Endothelial cell (in vitro differentiated cells): ENCODE measurements at places on chromosomes 16 and 17. TPM values are rescaled to one million over a fixed set of nuclear protein-coding genes. Genes with fewer than 3 reads are reported as not detected.

NOL11 gene
- total RNA-seq = 40.4 TPM

ZNF624 gene
- total RNA-seq = 16.8 TPM

CPHXL2 gene
- total RNA-seq = not detected

LPO gene
- 0.31 TPM for total RNA-seq

RAB34 gene
- total RNA-seq = 72.0 TPM

KRT23 gene
- not detected for total RNA-seq

PLCG2 gene
- 103 TPM for total RNA-seq

CHAD gene
- total RNA-seq = not detected

DNAH2 gene
- total RNA-seq = 0.72 TPM

HBQ1 gene
- not detected for total RNA-seq

AKAP1 gene
- total RNA-seq = 24.6 TPM

RGS11 gene
- total RNA-seq = not detected

TEKT1 gene
- total RNA-seq = 1.2 TPM

HS3ST3A1 gene
- 1.1 TPM for total RNA-seq

RTN4RL1 gene
- not detected for total RNA-seq

PLA2G10 gene
- 0.28 TPM for total RNA-seq

SNAI3 gene
- 2.6 TPM for total RNA-seq

CCDC200 gene
- total RNA-seq = not detected

JPT2 gene
- 180 TPM for total RNA-seq

CCL2 gene
- total RNA-seq = 1.4 TPM

GUCY2D gene
- total RNA-seq = not detected

MAP3K3 gene
- total RNA-seq = 112 TPM

ITFG1 gene
- total RNA-seq = 66.3 TPM

IL4R gene
- total RNA-seq = 45.7 TPM

KRTAP9-3 gene
- not detected for total RNA-seq

MFSD6L gene
- not detected for total RNA-seq

SYCE1L gene
- 2.5 TPM for total RNA-seq

UMOD gene
- total RNA-seq = not detected

HAGHL gene
- total RNA-seq = 1.5 TPM

NPW gene
- total RNA-seq = 0.82 TPM

PTX4 gene
- 0.21 TPM for total RNA-seq

MRPL12 gene
- total RNA-seq = 58.5 TPM

KIF19 gene
- total RNA-seq = 48.1 TPM
